ENCODE measurements at places on chromosomes 1 and 21.

DNA sequence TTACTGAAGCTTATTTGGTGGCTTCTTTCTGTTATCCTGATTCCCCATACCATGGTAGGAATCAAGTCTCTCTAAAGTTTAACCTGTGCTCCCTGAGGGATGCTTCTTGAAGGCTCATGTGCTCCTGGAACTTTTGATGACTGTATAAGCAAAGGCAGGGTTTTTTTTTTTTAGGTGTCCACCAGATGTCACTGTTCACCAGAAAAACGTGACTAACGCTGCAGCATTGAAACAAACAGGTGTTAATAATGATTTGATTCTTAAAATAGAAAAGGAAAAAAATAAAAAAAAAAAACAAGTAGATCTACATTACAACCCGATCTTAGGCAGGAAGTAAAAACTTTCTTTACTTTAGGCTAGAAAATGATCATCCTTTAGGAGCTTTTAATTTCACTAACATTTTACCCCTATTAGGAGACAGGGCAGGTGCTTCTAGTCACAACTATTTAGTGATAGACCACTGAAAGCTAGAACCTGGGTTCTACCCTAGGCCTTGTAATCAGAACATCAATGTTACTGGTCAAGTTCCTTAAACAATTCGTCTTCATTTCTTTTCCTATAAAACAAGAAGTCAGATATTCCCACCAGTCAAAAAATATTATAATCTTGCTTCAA lies 223.0 kb downstream of the PLA2G4A start:
- no peak for DNase-seq

- DNase-seq: no peak
Measured at GRCh38 chr1:207755846-207756693, 4.2 kb downstream of the CD46 start.

GRCh38 chr21:46437096-46437498 lies 21.6 kb upstream of the DIP2A start:
- no peak for DNase-seq

DNA sequence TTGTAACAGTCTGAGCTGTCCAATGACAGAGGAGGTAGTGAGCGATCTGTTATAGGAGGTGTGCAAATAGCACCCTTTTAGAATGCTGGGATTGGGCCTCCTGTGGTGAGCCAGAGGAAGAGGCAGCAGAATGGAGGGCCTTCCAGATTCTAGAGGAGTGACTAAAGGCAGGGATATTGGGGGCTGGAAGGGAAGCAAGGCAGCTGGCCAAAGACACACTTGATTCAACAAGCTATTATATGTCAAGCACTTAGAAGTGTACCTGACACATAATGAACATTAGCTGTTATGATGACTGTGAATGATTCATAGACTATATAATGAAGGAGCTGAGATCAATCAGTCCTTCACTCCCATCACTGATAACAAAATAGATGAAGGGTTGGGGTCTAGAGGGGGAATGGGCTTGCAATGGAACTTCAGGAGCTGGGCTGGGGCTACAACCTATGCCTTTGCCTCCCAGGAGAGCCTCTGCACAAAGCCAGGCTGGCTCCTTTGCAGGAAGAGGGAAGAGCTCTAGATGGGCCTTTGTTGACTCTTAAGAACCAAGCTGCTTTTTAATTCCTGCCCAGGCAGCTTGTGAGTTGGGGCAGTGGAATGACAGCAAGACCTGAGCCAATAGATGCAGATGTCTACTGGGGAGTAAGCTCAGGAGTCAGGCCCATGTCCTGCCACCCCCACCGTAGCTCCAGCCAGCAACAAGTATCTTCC lies 2.3 kb upstream of the MKNK1 start:
- no peak for DNase-seq
